ENCODE measurements at places on chromosomes 5 and 9.

- DNase-seq, result no peak
Measured at GRCh38 chr5:35518104-35518503, 99.6 kb upstream of the SPEF2 start.

- DNase-seq, result peak; percentile 20
Measured at GRCh38 chr9:125202846-125203618, 2.7 kb downstream of the RABEPK start.

GRCh38 chr5:78972654-78973428, 12.3 kb downstream of the ARSB start:
- DNase-seq, result no peak

DNA sequence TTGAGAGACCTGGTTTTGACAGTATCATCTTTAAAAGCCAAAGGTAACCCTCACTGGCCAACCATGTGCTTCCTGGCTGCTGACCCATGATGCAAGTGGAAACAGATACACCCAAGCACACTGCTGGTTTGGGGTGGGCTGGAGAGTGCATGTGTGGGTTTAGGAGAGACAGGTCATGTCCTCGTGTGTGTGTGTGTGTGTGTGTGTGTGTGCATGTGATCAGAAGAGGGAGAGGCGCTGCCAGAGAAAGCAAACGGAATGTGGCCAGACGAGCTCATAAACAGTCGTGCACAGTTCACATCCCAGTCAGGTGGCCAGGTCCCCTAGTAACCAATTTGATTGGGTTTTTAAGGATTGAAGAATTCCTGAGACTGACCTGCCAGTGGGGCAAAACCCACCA, 112.8 kb upstream of the ICE1 start:
- no peak for DNase-seq

- peak; percentile 19 for DNase-seq
Measured at GRCh38 chr5:74517700-74518099, 122.8 kb downstream of the ENC1 start.

DNA sequence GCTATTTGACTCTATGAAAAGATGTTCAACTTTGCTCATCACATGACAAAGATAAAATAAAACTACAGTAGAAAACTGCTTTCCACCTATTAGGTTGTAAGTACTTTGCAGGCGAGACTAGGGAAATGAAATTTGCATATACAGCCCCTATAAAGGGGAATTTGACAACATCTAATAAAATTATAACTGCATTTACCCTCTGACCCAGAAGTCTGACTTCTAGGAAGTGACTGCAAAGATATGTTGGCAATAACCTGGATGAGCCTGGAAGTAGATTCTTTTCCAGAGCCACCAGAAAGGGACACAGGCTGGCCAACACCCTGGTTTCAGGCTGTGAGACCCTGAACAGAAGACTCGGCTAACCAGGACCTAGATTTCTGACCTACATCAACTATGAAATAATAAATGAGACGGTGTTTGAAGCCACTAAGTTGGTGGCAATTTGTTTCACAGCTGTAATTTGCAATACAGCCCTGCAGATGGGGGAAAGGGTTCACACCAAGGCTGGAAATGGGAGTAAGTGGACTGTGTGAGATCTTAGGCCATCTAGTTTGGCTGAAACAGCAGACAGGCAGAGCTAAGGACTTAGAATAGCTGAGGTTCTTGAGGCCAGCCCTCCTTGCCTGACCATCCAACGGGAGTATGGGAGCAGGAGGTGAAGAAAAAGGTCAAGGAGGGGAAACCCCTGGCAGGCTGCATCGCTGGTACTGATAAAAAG, 106.6 kb downstream of the SIL1 start:
- DNase-seq, result peak; percentile 39

- no peak for DNase-seq
Measured at GRCh38 chr5:137300411-137301240, 198.5 kb downstream of the SPOCK1 start.

DNA sequence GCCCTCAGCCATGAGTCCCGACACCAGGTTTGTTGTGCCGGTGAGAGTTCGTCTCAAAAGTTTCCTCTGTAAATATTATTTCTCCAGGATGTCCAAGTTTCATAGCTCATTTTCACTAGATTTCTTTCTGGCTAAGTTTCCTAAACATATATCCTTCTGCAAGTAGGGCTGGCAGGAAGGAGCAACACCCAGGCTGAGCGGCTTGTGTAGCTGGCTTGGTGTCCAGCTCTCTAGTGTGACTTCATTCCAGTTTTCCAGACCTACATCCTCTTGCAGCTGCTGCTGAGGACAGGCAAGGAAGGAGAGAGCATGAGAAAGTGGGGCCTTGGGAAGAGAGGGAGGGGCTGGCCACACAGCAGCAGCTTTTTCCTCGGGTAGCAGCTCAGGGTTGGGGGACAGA, 80.3 kb downstream of the FGF1 start:
- DNase-seq, result no peak

DNA sequence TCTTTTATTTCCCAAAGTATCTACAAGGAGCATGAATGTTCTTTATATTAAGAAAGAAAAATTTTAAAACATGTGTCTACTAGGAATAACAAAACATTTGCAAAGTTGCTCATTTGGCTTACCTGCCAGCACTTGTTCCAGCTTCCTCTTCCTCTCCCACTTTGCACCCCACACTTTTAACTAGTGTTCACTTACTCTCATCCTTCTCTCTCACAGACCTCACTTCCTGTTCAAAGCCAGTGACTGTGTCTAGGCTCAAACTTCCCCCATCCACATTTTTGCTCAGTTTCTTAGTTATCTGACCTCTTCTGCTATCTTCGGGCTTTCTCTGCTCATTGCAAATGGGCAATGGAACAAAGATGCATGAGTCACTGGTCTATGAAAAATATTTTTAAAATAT, 512.2 kb upstream of the ZNF462 start:
- DNase-seq, result no peak

DNA sequence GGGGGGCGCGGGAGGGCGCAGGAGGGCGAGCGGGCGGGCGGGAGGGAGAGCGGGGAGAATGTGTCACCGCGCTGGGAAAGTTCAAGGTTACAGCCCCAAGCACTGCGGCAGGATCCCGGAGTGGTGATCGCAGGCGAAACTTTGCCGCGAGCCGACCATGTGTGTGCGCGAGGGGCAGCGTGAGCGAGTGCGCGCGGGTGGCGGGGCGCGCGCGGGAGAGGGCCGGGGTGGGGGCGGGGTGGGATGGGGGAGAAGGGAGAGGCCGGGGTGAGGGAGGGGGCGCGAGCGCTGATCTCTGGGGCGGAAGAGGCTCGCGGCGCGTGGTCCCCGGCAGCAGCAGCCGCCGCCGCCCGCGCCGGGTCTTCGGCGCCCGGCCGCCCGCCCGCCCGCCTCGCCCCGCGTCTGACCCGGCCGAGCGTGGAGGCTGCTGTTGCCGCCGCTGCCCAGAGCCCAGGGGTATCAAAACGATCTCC, at the start of gene NFIB:
Gene NFIB (minus strand): TSS at position 191 of the 473 bp plus-strand sequence. CDS start 630 bp downstream, outside the sequence.
- DNase-seq, result peak; percentile 83

DNA sequence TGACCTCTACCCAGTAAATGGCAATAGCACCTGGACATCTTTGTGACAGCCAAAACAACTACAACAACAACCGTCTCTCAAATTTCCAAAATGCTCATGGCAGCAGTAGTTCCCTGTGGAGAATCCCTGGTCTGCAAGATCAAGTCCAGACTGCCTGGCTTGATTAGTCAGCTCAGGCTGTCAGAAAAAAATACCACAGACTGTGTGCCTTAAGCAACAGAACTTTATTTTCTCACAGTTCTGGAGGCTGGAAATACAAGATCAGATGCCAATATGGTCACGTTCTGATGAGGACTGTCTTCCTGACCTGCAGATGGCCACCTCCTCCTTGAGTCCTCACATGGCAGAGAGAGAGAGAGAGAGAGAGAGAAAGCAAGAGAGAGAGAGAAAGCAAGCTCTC, 52.3 kb upstream of the MOCS2 start:
- DNase-seq, result no peak
